ENCODE measurements at places on chromosomes 11 and 22. TPM values are rescaled to one million over a fixed set of nuclear protein-coding genes. Genes with fewer than 3 reads are reported as not detected.

DNA sequence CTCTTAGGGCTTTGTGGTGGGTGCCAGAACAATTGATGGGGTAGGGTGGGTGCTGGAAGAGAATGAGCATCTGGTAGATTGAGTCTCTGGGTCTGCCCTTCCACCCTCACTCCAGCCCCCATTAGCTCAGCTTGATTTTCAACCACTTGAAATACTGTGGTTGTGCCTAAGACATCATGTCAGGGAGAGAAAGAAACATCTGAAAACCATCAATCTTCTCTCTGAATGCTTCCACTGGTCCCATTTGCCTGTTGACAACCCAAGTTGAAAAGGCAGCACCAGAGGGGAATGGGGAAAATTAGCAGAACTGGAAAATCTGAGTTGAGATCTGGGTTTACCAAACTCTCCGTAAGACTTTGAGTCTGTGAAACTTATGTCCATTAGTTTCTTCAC is 26.1 kb downstream of the CD44 start:
- DNase-seq, result no peak

GRCh38 chr22:28910569-28911303 is 27.4 kb downstream of the ZNRF3 start:
- DNase-seq, result no peak

- DNase-seq, result no peak
Measured at GRCh38 chr11:44467931-44468330, 97.5 kb upstream of the CD82 start.

SYCE3 gene
- total RNA-seq, result not detected

ARHGAP42 gene
- 8.8 TPM for total RNA-seq
